ENCODE measurements at places on chromosomes 16 and 17.

DNA sequence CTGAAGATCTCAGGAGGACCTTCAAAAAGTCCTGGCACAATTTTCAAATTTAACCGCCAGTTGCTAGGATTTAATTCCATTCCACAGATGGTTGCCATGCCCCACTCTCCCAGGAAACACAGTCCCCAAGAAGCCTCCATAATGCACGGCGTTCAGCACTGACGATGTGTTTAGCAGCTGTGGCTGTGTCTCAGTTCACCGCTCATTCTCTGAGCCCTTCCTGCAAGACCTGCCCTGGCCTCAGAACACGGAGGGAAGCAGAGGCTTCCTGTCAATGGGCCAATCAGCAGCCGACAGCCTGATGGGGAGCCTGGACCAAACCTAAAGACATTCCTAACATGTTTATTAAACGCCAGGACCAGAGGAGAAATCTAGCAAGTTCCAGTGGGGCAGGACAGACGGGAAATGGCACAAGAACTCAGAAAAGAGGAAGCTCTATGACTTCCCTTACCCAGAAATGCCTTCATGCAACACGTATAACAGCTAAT lies 4.9 kb downstream of the MYLK3 start:
- peak overlapping the region; percentile 29 for H3K27ac ChIP-seq
- H3K36me3 ChIP-seq, result no peaks in the 10 kb centered on the region
- no peaks in the 10 kb centered on the region for H3K27me3 ChIP-seq
- H3K4me3 ChIP-seq, result no peak overlapping the region
- peak; percentile 63 for DNase-seq
- no peaks in the 10 kb centered on the region for H3K4me1 ChIP-seq

DNA sequence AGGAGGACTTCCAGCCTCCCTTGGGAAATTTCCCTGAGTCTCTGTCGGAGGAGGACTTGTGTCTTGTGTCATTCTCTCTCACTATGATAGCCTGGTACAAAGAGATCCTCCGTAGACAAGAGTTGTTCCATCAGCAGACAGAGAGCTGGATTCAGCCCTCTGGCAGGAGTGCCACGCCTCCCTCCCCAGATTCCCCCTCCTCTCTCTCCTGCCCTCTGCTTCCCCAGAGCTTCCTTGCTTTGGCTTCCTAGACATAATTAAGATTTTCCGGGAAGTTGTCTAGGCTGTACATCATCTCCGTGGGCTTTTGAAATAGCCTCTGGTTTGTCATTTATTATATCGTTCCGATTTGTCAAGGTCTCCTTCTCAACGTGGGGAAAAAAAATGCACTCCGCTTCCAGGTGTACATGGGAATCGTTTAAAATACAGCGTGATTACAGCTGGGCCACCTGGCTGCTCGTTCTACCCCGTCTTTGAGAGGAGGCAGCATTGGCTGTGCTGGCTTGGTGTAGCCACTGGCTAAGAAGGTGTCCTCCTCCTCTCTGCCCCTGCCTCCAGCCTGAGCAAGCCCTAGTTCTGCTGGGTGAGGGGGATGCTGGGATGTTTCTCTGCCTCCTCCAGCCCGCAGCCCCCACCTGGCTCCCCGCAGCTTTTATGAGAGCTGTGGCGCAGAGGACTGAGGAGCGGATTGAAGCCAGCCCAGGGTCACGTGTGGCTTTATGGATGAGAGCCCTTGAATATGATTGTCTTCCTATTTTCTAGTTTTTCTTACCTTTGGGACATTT lies 282.5 kb downstream of the SNX29 start:
- H3K4me1 ChIP-seq, result no peaks in the 10 kb centered on the region
- no peak for DNase-seq
- H3K27ac ChIP-seq, result no peak overlapping the region

- H3K4me1 ChIP-seq, result no peaks in the 10 kb centered on the region
- H3K4me3 ChIP-seq, result no peak overlapping the region
- no peaks in the 10 kb centered on the region for H3K27me3 ChIP-seq
- no peak overlapping the region for H3K27ac ChIP-seq
Measured at GRCh38 chr16:68072038-68072695, 13.0 kb upstream of the NFATC3 start.

DNA sequence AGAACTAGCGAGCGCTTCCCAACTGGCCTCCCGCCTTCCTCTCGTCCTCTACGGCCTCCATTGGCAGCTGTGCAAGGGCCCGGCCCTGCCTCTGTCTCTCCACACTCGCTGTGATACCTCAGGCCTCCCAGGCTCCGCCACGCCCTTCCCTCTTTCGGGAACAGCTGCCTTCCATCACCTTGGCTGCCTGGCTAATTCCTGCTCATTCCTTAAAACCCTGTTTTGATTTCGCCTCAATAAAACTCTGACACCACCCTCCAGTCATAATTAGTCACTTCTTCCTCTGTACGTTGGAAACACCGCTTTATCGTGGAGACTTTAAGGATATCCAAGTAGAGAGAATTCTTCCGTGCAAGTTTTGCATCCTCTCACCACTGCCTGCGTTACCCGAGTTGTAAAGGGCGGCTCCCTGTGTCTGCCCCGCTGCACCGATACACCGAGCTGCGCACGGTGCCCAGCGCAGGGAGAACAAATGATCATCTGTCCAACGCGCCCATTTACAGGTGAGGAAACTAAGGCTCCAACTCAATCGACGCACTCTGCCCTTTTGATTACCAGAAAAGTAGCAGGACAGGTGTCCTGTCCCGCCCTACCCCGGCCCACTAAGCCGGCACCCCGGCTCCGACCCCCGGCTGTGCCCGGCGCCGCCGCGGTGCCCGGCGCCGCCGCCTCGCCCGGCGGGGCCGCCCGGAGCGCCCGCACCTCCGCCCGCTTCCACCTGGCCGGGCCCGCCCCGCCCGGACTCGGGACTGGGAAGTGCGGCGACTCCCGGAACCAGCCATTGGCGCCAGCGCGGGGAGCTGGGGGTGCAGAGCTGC lies 139.7 kb downstream of the SEC14L1 start:
- no peaks in the 10 kb centered on the region for H3K36me3 ChIP-seq
- H3K4me3 ChIP-seq, result peak overlapping the region; percentile 35
- no peaks in the 10 kb centered on the region for H3K27me3 ChIP-seq
- peaks cover 2% of the 10 kb centered on the region for H3K4me1 ChIP-seq
- DNase-seq, result no peak
- no peak overlapping the region for H3K27ac ChIP-seq

- no peaks in the 10 kb centered on the region for H3K27me3 ChIP-seq
- no peaks in the 10 kb centered on the region for H3K36me3 ChIP-seq
- peak overlapping the region; percentile 65 for H3K27ac ChIP-seq
- no peak for DNase-seq
- no peaks in the 10 kb centered on the region for H3K4me1 ChIP-seq
Measured at GRCh38 chr17:82592289-82592766, 55.9 kb downstream of the WDR45B start.

DNA sequence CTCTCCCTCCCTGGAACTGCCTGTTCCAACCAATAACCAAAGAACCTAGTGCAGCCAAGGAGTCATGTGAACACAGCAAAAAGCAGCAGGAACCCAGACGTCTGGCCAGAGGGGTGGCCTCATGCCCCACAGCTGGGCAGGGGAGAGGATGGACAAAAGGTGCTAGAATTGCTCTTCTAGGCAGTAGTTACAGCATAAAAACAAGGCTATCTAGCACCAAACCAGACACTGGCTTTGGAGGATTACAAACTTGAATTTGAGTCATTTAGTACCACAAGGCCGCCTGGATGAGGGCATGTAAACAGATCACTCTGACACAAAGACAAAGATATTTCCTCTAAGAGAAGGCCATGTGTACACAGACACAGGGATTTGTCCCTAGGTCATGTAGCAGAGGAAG lies 423.3 kb upstream of the MAF start:
- H3K36me3 ChIP-seq, result no peaks in the 10 kb centered on the region
- no peak for DNase-seq
- no peak overlapping the region for H3K4me3 ChIP-seq
- H3K27ac ChIP-seq, result no peak overlapping the region

GRCh38 chr17:49901460-49902331 lies 53.8 kb upstream of the TAC4 start:
- H3K4me1 ChIP-seq, result no peaks in the 10 kb centered on the region
- no peak overlapping the region for H3K27ac ChIP-seq
- H3K36me3 ChIP-seq, result no peaks in the 10 kb centered on the region
- no peaks in the 10 kb centered on the region for H3K27me3 ChIP-seq
- no peak overlapping the region for H3K4me3 ChIP-seq
- no peak for DNase-seq

- no peak overlapping the region for H3K4me3 ChIP-seq
- DNase-seq, result no peak
- no peaks in the 10 kb centered on the region for H3K36me3 ChIP-seq
- no peak overlapping the region for H3K27ac ChIP-seq
- no peaks in the 10 kb centered on the region for H3K4me1 ChIP-seq
Measured at GRCh38 chr17:62164747-62165722, 100.0 kb upstream of the MED13 start.

DNA sequence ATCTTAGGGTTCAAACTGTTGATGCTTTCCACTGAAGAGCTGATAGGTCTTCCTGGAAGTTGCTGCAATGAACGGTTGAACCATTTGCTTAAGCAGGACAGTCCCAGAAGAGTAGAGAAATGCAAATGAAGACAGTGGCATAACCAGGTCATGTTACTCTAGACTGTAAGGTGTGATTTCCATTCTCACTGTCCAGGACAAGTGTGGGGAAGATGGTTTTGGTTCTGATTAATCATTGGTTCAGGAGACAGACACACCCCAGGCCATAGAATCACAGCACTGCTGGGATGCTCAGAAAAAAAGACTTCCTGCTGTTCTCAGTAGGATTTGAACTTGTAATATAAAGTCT lies 34.8 kb upstream of the XYLT2 start:
- no peaks in the 10 kb centered on the region for H3K4me1 ChIP-seq
- H3K27me3 ChIP-seq, result no peaks in the 10 kb centered on the region
- no peak overlapping the region for H3K27ac ChIP-seq

DNA sequence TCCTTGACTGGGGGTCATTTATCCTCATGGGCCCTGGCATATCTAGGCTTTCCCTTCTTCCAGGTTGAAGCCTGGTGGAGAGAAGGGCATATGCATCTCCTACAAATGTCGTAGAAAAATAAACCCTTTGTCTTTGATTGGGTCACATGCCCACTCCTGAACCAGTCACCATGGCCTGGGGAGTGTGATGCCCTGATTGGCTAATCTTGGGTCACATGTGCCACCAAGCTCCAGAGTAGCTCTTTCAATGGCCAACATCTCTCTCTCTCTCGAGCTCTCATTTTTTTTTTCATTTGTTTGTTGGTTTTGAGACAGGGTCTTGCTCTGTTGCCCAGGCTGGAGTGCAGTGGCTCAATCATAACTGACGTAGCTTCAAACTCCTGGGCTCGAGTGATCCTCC lies 5.6 kb upstream of the XPO6 start:
- no peak for DNase-seq
- no peaks in the 10 kb centered on the region for H3K4me1 ChIP-seq
- H3K36me3 ChIP-seq, result no peaks in the 10 kb centered on the region

GRCh38 chr16:47236716-47237115 lies 93.0 kb upstream of the NETO2 start:
- H3K4me1 ChIP-seq, result no peaks in the 10 kb centered on the region
- DNase-seq, result no peak
- no peak overlapping the region for H3K4me3 ChIP-seq
- no peaks in the 10 kb centered on the region for H3K27me3 ChIP-seq

DNA sequence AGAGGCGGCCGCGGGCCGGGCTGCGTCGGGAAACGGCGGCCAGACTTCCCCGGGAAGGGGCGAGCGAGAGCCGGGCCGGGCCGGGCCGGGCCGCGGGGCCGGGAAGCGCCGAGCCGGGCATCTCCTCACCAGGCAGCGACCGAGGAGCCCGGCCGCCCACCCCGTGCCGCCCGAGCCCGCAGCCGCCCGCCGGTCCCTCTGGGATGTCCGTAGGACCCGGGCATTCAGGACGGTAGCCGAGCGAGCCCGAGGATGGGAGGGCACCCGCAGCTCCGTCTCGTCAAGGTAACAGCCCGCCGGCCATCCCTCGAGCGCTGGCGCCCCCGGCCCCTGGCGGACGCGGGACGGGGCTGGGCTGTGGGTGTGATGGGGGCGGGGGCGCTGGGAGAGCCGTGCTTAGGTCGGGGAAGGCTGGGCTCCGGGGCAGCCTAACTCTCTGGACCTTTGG lies at the start of gene CRHR1:
Gene CRHR1 (plus strand): TSS at position 28 of the 448 bp plus-strand sequence. CDS start 225 bp downstream, at position 253.
- no peak for DNase-seq
- no peaks in the 10 kb centered on the region for H3K4me1 ChIP-seq
- H3K27ac ChIP-seq, result no peak within 1 kb of the TSS

- no peaks in the 10 kb centered on the region for H3K36me3 ChIP-seq
- no peaks in the 10 kb centered on the region for H3K27me3 ChIP-seq
- H3K27ac ChIP-seq, result no peak overlapping the region
- DNase-seq, result no peak
- no peak overlapping the region for H3K4me3 ChIP-seq
- H3K4me1 ChIP-seq, result no peaks in the 10 kb centered on the region
Measured at GRCh38 chr17:45705123-45706009, 78.8 kb upstream of the CRHR1 start.

DNA sequence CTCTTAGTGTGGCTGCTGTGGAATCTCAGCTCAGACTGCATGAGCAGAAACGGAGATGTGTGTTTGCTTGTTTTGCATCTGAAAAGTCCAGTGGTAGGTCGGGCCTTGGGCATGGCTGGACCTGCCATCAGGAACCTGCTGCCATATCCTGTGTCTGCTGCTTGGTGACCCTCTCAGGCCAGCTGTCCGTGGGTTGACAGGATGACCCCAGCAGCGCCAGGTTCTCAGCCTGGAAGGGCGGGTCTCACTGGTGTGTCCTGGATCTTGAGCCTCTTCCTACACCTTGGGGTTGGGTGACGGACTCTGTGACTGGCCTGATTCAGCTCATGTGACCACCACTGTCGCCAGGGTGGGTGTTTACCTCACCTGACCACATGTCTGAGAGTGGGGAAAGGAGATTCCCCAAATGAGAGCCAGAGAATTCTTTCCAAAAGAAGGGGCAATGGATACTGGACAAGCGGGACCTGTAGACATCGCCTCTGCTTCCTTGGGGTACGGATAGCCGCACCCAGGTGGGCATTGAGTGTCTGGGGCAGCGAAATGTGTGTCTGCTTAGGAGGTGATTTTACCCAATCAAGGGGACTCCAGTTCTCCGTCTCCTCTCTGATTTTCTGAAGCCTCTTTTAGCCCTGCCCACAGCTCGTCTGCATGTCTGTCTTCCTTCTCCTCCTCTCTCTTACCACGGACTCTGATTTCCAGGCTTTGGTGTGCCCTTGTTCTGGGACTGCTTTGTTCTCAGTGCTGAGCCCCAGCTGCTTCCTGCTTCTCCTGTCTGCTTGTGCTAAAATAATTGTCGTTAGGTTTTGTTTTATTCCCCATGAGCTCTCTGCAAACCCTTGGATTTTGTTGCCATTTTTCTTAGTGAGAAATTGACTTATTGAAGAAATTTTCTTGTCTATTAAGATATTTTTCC lies 399.7 kb downstream of the CPPED1 start:
- no peaks in the 10 kb centered on the region for H3K4me1 ChIP-seq
- no peaks in the 10 kb centered on the region for H3K27me3 ChIP-seq
- no peak for DNase-seq
- H3K36me3 ChIP-seq, result no peaks in the 10 kb centered on the region

GRCh38 chr16:9170470-9170869 lies 79.0 kb downstream of the HAPSTR1 start:
- H3K27me3 ChIP-seq, result no peaks in the 10 kb centered on the region
- H3K27ac ChIP-seq, result no peak overlapping the region
- no peaks in the 10 kb centered on the region for H3K4me1 ChIP-seq
- no peak for DNase-seq
- H3K4me3 ChIP-seq, result no peak overlapping the region
- H3K36me3 ChIP-seq, result no peaks in the 10 kb centered on the region

GRCh38 chr16:89434490-89434889 lies 55.9 kb downstream of the ANKRD11 start:
- DNase-seq, result no peak
- H3K4me1 ChIP-seq, result peaks cover 4% of the 10 kb centered on the region
- no peak overlapping the region for H3K4me3 ChIP-seq
- H3K27me3 ChIP-seq, result no peaks in the 10 kb centered on the region
- no peaks in the 10 kb centered on the region for H3K36me3 ChIP-seq
